ENCODE measurements at places on chromosomes 16 and 17.

GRCh38 chr16:77993111-77993985 lies 29.0 kb upstream of the CLEC3A start:
- DNase-seq, result no peak

GRCh38 chr17:64729201-64729600 lies 67.1 kb upstream of the SMURF2 start:
- DNase-seq, result no peak

DNA sequence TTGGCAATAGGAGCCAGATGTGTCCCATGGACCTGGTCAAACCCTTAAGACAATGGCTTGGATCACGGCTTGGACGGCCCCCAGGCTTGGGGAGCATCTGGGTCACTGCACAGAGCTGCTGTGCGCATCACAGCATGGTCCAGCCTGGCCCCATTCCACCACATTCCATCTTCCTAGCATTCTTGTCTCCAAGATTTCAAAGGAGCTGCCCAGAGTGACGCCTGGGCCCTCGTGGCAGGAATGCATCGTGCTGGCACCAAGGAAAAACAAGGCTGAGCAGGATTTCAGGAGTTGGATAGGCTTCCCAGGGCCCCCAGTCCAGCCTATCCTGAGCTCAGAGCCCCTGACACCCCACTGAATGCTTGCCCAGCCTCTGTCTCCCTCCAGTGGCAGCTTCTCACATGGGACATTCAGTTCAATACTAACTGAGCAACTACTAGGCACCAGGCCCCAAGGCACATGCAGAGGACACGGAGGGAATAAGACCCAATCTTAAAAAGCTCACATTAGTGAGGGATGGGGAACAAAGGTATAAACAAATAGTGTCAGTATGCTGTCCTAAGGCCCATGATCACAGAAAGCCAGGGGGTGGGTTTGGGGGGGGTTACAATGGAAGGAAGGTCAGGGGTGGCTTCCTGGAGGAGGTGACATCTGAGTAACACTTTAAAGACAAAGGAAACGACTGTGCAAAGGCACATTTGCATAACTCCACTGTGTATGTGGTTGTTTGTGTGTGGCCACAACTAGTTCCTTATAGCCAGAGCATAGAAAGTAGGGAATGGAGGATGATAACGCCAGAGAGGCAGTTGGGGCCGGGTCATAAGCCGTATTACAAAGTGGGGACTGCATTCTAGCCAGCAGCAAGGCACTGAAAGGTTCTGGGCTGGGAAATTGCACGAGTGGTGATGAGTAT lies 34.1 kb downstream of the TK2 start:
- no peak for DNase-seq

GRCh38 chr16:67413978-67414911 lies 2.0 kb downstream of the ZDHHC1 start:
- no peak for DNase-seq

DNA sequence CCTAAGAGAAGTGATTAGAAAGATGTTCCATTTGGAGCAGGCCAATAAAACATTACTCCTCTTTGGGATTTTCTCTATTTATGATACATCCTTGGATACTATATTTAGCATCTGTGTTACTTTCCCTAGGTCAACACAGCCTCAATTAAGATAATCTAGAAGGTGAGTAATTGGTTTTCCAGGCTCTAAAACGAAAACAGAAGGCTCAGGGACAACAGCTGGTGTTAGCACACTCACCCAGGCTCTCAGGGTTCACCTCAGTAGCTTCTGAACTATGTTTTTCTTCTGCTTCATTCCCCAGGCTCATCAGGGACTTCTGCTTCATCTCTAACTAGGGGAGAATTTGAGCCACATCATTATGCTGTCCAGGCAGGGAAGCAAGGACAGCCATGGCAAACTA lies 76.6 kb downstream of the ZZEF1 start:
- DNase-seq, result no peak

GRCh38 chr17:62101515-62101914 lies 36.4 kb upstream of the MED13 start:
- no peak for DNase-seq

DNA sequence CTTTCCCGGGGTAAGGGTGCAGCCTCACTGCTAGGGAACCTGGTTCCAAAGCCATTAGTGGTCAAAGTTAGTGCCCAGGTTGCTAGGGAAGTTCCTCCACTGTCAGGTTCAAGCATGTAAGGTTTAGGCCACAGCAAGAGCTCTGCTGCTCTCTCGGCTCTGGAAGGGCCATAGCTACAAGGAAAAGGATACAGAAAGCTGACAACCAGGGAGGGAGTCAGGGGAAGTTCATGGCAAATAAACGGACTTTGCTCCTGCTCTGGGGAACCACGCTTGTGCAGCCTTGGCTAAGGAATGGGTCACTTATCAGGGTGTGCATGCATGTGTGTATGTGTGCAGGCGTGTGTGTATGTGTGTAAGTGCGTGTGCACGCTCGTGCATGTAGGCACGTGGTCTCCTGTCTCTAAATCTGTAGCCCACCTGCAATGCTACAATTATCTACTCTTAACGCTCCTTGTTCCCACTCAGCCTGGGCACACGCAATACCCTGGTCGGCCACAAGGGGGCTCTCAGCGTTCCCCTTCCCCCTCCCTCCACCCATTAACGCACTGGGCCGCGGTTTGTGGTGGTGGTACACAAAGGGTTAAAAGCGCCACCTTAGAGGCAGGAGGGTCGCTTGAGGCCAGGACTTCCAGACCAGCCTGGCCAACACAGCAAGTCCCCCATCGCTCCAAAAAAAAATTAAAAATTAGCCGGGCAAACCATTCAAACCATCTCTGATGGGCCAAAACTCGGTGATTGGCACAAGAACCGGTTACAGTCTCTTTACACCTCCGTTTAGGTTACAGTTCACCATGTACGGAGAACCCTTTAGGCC lies 48.4 kb upstream of the KDM8 start:
- no peak for DNase-seq

- no peak for DNase-seq
Measured at GRCh38 chr16:30076276-30076791, 540 bp downstream of the PPP4C start.
